ENCODE measurements at places on chromosomes 2 and 18.

GRCh38 chr2:190664240-190664639 is 15.4 kb downstream of the NAB1 start:
- no peak for DNase-seq

GRCh38 chr18:48617844-48618497 is 79.1 kb downstream of the CTIF start:
- DNase-seq, result no peak

DNA sequence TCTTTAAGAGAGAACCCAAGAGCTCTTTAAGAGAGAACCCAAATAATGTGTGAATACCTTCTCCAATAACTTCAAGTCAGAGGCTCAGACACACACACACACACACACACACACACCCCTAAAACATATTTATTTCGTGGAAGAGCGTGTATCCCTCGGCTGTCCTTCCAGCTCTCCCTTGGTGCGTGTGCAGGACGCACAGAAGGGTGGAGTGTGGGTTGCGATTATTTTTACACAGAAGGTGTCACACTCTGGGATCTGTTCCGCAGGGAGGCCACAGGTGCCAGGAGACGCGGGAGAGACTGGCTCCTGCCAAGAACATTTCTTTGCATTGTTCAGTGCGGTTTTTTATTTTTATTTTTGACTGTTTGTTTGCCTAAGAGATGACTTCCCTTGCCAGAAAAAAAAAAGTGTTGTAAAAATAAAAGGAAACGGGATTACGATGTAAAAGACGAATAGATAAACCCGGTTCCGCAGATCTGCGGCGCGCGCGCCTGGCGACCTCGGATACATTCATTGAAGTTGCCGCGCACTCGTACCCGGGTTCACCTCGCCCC is 47.3 kb upstream of the ATP6V1B1 start:
- DNase-seq, result no peak

DNA sequence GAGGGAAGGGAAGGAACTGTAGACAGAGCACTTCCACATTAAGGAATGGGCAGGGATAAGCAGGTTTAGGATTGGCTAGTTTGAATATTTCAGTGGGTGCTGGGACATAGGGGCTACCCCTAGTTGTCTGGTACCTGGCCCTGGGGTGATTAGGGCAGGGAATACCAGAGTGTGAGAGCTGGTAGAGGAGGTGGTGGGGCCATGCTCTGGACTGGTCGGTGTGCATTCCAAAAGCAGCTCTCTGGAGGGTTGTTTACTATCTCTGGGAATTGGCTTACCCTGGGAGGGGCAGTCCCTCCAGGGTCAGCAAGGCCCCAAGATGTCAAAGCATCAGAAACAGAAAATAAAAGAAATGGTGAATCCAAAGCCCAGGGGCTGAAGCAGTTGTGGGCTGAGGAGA is 103.8 kb downstream of the LAMA3 start:
- DNase-seq, result no peak

All from activated CD4-positive, alpha-beta T cell treated with anti-CD3 and anti-CD28 coated beads for 1 hour (primary cell).